ENCODE measurements at places on chromosomes 3 and 15. TPM values are rescaled to one million over a fixed set of nuclear protein-coding genes. Genes with fewer than 3 reads are reported as not detected.

The CFAP161 gene
- 0.21 TPM for total RNA-seq

- DNase-seq = no peak
Observed at GRCh38 chr3:98012979-98013378, 22.1 kb downstream of the GABRR3 start.

The RPP25 gene
- total RNA-seq = 7.8 TPM

DNA sequence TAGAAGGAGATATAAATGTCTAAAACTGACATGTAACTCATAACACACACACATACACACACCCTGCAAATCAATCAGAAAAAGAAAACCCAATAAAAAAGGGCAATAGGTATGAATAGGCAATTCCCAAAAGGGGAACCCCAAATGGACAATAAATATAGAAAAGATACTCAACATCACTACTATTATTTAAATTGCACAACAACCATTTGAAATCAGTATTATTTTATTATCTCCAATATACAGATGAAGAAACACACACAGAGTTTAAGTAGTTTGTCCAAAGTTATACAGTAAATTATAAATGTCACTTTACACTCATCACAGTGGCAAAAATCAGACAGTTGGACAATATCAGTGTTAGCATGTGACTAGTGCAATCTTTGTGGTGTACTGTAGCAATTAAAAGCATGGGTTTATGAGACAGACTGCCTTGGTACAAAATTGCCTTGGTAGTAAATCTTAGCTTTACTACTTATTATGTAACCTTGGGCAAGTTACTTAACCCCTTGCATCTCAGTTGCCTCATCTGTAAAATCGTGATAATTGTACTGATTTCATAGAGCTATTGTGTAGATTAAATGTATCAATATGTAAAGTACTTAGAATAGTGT lies 3.4 kb upstream of the FSTL1 start:
- DNase-seq = no peak

The FOXB1 gene
- total RNA-seq = not detected

DNA sequence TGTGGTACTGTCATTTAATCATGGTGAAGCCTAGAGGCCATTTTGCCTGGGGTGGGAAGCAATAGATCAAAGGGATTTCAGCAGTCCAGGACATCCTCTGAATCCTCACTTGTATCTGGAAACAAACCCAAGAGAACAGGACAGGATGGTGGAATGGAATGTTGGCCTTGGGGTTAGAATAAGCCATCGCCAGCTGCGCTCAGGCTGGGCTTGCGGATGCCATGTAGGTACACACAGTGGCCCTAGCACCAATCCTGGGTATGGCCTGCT lies 76.5 kb upstream of the ALDH1A3 start:
- no peak for DNase-seq

DNA sequence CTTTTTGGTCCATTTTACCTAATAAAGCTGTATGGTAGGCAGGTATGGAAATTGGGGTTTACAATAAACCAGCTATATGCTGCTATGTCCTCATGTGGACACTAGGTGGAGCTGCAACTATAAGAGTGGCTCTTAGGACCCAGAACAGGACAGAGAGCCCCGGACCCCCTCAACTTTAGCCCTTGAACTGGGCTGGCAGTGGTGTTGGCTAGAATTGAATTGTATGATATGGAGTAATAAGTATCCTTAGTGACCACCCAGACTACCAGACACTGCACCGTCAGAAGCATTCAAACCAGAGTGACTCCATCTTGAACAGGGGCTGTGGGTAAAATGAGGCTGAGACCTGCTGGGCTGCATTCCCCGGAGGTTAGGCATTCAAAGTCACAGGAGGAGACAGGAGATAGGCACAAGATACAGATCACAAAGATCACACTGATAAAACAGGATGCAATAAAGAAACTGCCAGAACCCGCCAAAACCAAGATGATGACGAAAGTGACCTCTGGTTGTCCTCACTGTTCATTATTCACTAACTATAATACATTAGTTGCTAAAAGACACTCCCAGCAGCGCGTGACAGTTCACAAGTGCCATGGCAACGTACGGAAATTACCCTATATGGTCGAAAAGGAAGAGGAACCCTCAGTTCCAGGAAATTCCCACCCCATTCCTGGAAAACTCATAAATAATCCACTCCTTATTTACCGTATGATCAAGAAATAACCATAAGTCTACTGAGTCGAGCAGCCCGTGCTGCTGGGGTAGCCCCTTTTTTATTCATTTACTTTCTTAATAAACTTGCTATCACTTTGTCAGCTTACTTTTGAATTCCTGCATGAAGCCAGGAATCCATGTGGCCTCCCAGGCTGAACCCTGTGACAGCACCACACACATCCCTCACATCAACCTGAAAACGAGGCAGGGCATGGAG lies 68.7 kb upstream of the BLM start:
- DNase-seq = peak; percentile 75

DNA sequence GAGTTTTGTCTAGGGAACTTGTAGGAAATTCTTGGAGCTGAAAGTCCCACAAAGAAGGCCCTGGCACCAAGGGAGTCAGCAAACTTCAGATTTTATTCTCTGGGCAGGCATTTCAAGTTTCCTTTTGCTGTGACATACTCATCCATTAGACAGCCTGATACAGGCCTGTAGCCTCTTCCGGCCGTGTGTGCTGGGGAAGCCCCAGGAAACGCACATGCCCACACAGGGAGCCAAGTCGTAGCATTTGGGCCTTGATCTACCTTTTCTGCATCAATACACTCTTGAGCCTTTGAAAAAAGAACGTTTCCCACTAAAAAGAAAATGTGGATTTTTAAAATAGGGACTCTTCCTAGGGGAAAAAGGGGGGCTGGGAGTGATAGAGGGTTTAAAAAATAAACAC lies 15.0 kb downstream of the TIGIT start:
- DNase-seq = no peak

The SLC28A2 gene
- 21.6 TPM for total RNA-seq
